ENCODE measurements at places on chromosomes 1 and 21. TPM values are rescaled to one million over a fixed set of nuclear protein-coding genes. Genes with fewer than 3 reads are reported as not detected.

Gene LIN28A
- polyA plus RNA-seq: not detected

Gene NRIP1
- 8.0 TPM for polyA plus RNA-seq

Gene LCE1B
- polyA plus RNA-seq: not detected

Gene TGFB2
- polyA plus RNA-seq: 0.54 TPM

Gene CACNA1S
- polyA plus RNA-seq: not detected
